ENCODE measurements at places on chromosomes 12 and 14. TPM values are rescaled to one million over a fixed set of nuclear protein-coding genes. Genes with fewer than 3 reads are reported as not detected.

KRT7 gene
- not detected for total RNA-seq

OTOGL gene
- total RNA-seq, result 0.18 TPM

VWF gene
- total RNA-seq, result 21.5 TPM

AMN gene
- 809 TPM for total RNA-seq

SPTB gene
- 0.94 TPM for total RNA-seq

GARIN6 gene
- not detected for total RNA-seq

GPRC5D gene
- total RNA-seq, result not detected

- DNase-seq, result no peak
Measured at GRCh38 chr12:62655666-62656151, 189.1 kb downstream of the MON2 start.

- no peak for DNase-seq
Measured at GRCh38 chr12:123028475-123028874, 48.0 kb downstream of the ARL6IP4 start.

DNA sequence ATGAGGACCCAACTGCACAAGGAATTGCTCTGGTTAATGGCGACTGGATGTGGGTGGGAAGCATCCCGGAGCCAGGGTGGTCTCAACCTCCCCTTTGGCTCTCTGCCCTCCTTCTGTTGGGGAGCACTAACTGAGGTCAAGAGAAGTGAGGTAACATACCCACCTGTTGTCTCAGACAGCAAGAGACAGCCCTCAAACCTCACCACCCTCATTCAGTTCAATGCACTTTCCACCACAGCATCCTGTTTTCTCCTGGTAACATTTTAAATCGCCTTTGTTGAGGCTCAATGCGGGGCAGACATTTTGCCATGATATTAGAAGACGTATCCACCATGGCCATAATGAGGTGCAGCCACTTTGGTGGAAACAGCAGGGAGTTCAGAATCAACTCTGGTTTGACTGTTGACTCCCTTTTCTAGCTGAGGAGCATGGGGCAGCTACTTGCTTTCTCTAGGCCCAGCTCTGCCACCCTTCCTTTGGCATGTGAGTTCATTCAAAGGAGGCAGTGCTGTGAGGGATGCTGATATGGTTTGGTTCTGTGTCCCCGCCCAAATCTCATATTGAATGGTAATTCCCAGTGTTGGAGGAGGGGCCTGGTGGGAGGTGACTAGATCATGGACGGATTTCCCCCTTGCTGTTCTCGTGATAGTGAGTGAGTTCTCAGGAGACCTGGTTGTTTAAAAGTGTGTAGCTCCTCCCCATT, 338.6 kb downstream of the PCNX1 start:
- no peak for DNase-seq

- DNase-seq, result no peak
Measured at GRCh38 chr14:75909630-75910029, 72.2 kb downstream of the TGFB3 start.

DNA sequence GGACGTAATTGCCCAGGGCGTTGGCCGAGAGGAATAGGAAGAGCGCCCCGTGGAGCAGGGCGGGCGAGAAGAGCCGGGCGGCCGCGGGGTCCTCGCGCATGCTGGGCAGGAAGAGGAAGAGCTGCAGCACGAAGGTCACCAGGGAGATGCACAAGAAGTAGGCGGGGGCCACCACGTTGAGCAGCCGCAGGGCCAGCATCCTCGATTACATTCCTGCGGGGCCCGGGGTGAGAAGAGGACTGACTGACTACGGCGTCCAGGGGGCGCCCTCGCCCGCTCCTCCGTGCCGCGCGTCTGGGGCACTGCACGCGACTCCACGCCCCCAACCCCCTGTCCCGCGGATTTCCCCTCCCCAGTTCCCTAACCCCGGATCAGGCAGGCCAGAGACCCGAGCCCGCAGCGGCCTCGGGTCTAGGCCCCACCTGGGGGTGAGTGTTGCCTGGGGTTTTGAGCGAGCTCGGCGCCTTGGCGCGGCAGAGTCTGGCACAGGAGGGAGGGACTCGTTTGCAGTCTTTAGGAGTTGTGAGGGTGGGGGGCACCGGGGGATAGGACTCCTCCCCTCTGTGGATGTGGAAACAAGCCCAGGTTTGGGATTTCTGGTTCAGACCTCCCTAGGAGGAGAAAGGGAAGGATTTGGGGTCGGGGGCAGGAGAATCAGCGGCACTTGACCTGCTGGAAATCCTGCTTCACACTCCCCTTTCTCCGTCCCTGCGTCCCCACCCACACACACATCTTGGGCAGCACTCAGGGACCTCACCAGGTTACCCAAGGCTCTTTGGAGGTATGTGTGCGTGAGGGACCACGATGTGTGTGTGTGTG, 1.8 kb downstream of the ZDHHC22 start:
- DNase-seq, result no peak

DNA sequence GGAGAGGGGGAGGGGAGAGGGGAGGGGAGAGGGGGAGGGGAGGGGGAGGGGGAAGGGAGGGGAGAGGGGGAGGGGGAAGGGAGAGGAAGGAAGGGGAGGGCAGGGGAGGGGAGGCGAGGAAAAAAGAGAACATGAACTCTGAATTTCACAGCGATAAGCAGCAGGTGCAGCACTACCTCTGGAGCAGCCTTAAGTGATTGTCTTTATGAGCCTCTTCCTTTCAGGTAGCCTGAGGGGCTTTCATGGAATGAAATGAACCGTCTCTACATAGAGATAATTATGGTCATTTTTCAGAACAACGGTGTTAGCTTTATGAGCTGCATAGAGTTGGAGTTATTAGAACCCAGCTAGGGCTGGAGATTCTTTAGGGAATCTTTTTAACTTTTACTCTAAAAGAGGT, 18.1 kb upstream of the PTCSC3 start:
- DNase-seq, result no peak

GRCh38 chr12:66623455-66623854, 55.4 kb downstream of the GRIP1 start:
- DNase-seq, result no peak

- DNase-seq, result no peak
Measured at GRCh38 chr14:54329082-54329695, 67.6 kb upstream of the CDKN3 start.

GRCh38 chr12:104691721-104692556, 235.2 kb downstream of the CHST11 start:
- DNase-seq, result no peak

DNA sequence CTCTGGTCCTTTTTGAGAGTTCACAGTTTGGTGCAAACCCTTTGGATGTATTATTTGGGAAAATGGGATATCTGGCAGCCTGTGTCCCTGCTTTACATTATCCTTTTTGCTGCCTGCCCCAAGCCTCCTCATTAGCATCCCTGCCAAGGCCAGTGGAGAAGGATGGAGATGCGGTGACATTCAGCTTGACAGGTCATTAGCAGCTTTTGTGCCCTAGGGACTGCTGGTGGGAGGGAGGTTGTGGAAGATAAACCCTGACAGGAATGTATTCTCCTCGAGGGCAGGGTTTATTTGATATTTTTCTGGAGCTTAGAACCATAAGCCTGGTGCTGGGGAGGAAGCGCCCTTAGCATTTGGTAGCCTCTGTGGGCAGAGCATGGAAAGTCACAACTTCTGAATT, 49.3 kb downstream of the PTPN11 start:
- no peak for DNase-seq

DNA sequence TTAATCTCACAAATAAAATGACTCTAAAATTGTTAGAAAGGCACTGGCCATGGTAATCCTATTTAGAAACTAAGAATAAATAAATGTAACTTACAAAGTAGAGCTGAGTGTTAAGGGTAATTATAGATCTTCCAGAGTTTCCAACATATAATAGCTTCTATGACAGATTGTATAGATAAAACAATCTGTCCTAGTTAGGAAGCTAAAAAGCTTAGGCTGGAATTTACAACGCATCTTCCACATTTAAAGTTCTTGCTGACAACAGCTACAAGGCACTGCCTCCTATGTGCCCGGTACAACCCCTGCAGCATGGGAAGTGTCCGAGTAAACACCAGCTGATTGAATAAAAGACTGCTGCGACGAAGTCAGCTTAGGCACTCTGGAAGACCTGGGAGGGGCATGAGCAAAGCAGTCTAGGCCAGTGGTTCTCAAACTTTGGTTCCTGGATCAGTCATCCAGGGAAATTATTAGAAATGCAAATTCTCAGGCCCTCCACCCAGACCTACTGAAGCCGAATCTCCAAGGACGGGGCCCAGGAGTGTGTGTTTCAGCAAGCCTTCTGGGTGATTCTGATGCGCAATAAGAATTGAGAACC, 635.6 kb upstream of the TBX3 start:
- DNase-seq, result no peak

GRCh38 chr12:3743803-3744202, 9.1 kb downstream of the CRACR2A start:
- DNase-seq, result no peak
